ENCODE measurements at places on chromosomes 3 and 15. TPM values are rescaled to one million over a fixed set of nuclear protein-coding genes. Genes with fewer than 3 reads are reported as not detected.

ZBBX gene
- polyA plus RNA-seq, result not detected

SH2D7 gene
- polyA plus RNA-seq, result not detected

MED12L gene
- 0.05 TPM for polyA plus RNA-seq

HTR3E gene
- polyA plus RNA-seq, result not detected

CDC25A gene
- polyA plus RNA-seq, result 4.2 TPM

IRAK2 gene
- 6.9 TPM for polyA plus RNA-seq

DLEC1 gene
- polyA plus RNA-seq, result 0.03 TPM

CCK gene
- 0.43 TPM for polyA plus RNA-seq

ZNF662 gene
- polyA plus RNA-seq, result 0.29 TPM

STAB1 gene
- polyA plus RNA-seq, result not detected

GRCh38 chr3:60125686-60126085 is 1075.9 kb upstream of the CFAP20DC start:
- no peak for DNase-seq

DNA sequence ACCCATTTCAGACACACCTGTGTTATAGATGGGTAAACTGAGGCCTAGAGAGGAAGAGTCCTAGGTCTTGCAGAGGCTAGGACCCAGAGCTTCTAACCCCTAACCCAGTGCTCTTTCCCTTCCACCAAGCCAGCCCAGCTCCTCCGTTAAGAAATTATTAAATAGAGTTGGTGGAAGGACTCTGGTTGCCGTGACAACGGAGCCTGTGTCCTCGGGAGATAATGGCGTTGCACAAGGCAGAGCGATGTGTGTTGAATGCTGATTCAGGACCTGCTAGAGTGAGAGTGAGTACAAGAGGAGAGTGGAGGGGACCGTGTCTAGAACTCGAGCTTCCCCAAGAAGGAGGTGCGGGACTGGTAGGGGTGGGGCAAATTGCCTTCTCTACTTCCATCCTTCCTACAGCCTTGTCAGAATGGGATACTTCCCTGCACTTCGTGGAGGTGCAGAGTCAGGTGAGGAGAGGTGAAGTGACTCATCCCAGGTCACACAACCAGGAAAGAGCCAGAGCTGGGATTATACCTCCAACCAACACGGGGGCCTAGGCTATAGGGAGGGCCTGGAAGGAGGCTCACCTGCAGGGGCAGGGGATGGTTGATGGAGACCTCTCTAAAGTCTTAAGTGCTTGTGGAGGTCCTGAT is 8.6 kb downstream of the SLC6A1 start:
- DNase-seq, result no peak

DNA sequence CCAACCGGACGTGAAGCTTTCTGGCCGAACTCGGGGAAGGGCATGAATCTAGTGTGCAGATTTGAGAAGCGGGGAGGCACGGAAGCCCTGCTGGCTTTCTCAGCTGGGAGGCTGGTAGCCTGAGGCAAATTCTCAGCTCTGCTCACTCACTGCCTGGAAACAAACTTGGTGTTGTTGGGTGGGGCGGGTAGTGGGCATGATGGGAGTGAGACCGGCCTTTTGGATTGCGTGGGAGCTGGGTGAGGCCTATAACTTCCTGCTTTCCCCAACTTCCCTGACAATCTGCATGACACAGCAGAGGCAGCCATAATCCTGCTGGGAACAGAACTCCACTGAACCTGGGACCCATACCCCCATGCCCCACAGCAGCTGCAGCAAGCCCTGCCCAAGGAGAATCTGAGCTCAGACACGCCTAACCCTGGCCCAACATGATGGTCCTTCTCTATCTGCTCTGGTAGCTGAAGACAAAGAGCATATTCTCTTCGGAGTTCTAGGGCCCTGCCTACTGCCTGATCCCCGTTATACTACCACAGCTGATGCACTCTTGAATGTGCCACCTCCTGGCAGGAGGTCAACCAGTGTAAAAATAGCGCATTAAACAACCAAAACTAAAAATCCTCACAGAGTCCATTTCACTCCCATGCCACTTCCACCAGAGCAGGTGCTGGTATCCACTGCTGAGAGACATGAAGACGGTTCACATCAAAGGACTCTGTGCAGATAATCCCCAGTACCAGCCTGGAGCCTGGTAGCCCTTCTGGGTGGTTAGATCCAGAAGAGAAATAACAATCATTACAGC is 44.7 kb downstream of the CEP70 start:
- DNase-seq, result no peak

DNA sequence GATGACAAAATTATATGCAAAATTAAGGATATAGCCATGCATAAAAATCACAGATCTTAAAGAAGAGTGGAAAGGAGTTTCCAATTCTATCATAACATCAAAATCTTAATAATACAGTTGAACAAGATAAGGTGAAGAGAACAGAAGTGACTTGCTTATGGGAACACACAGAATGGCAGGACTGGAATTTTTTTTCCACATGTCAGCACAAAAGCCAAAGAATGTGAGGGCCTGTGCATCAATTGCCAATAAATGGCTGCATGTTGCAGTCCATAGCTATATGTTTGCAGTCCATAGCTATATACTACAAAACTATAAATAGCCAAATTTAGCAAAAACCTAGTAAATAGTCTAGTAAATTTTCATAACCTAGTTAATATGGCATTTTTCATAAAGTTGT is 10.4 kb upstream of the MB21D2 start:
- no peak for DNase-seq

GRCh38 chr3:148879256-148879655 is 14.2 kb downstream of the CPA3 start:
- no peak for DNase-seq

DNA sequence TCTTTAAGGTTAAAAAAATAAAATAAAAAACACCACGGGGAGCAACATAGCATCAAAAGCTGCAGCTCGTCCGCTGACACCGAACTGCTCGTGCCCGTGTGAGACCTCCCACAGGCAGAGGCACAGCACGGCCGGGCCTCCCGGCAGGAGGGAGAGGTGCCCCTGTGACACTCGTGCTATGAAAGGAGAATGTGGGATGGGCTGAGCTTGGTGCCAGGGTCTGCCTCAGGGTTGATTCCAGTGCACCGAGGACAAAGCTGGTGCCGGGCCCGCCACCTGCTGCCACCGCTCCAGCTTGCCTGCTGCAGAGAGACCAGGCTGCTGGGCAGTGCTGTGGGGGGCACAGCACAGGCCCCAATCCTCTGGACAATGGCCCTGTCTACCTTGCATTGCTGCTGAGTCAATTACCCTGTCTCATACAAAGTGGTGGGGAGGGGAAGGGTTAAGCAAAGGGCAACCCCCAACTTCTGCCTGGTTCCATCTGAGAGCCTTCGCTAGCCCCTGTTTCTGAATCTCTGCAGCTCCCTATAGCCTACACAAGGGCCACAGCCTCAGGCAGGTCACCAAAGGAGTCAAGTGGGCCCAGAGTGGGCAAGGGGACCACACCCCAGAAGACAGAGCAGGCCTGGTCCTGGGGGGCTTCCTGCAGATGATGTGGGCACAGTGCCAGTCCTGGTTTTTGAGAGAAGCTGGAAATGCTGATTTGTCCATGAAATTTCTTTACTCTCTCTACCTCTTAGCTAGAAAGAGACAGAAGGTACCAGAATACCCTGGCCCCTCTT is 74.0 kb upstream of the SNRPA1 start:
- DNase-seq, result no peak

GRCh38 chr3:157523814-157524213 is 20.6 kb upstream of the VEPH1 start:
- no peak for DNase-seq

- DNase-seq, result peak; percentile 49
Observed at GRCh38 chr3:140922634-140923033, 19.0 kb upstream of the SLC25A36 start.

DNA sequence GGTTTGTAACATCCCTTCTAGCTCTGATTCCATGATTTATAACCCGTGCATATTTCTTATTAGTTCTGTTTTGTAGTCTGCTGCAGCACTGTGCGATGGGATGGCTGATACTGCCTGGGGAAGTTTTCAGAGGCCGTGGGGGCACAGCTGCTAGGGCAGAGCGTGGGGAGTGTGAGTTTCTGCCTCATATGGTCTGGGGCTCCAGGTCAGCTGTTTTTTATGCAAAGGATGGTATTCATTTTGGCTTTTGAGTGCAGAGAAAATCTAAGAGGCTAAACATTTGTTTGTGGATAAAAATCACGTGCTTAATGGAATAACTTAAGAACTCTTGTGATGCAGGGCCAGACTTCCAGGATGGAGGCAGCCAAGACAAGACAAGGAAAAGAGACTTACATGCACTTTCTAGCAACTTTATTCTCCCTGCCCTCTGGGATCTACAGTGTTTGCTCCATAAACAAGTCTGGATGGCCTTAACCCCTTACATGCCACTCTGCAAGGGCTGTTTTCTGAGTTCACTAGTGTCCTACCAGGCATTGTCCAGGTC is 45.5 kb upstream of the CFAP161 start:
- DNase-seq, result no peak

DNA sequence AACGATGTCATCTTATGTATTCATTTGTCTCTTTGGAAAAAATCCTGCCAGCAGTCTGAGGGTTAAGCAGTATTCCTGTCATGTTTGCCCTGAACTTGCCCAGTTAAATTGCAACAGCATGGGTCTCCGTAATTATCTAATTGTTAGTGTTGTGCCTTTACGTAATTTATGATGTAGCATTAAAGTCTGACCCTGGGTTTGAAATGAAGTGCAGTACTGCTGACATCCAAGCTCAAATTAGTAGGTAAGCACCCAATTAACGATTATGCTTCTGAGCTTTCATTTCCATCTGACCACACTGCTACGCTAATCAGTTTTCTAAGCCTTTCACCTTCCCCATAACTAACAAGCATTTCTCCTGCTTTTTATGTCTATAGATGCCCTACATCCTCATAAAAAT is 241.8 kb downstream of the ARRDC4 start:
- DNase-seq, result no peak

DNA sequence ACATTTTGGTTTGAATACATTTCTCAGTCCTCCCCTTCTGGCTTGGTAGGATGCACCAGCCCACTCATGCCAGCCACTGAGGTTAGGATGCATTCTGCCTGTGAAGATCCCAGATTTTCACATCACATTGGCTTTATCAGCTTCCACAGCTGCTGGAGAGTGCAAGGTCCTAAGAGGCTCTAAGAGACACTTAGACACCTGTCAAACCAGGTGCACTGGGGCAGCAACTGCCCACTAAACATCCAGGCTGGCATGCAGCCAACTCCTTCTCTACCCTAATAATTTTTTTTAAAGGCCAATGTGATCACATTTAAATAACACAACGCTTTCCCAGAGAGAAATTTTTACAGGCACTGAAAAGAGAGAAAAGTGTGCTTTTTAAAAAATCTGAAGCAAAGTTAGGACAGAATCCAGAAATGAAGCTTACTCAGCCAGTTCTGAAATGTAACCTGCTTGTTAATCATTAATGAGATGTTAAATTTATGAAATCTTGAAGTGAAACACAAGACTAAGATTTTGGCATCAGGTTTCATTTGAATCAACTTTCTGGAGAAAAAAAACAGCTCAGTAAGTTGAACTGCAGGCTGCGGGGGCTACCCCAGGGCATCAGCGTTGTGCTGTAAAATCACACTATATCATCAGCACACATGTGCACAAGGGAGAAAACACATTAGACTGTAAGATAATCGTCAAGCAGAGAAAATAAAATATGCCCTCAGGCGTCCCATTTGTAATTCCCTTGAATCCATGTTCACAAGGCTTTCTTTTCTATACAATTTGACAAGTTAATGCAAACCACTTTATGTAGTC is 312.9 kb downstream of the ZBBX start:
- no peak for DNase-seq

DNA sequence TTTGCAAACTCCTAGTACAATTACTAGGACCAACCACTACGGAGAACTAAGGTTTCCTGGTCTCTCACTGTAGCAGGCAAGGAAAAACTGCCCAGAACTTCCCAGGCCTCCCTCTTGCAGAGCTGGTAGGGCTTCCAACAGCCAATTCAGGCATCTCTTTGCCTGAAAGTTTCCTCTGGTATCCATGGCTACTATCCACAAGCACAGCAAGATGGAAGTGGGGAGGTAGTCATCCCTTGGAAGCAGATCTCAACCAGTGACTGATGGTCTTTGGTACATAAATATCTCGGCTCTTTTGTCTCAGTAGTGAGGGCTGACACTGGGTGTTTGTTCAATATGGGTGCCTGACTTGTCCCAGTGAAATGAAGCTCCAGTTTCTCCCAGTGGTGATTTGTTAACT is 201.3 kb upstream of the MRPL3 start:
- DNase-seq, result no peak

- peak; percentile 10 for DNase-seq
Observed at GRCh38 chr3:66196633-66197032, 24.2 kb upstream of the SLC25A26 start.

GRCh38 chr3:110789315-110789714 is 282.3 kb upstream of the NECTIN3 start:
- DNase-seq, result peak; percentile 84

- DNase-seq, result no peak
Observed at GRCh38 chr3:111862415-111862814, 3.4 kb downstream of the PHLDB2 start.

- DNase-seq, result no peak
Observed at GRCh38 chr3:149090461-149090860, 4.1 kb upstream of the HLTF start.

DNA sequence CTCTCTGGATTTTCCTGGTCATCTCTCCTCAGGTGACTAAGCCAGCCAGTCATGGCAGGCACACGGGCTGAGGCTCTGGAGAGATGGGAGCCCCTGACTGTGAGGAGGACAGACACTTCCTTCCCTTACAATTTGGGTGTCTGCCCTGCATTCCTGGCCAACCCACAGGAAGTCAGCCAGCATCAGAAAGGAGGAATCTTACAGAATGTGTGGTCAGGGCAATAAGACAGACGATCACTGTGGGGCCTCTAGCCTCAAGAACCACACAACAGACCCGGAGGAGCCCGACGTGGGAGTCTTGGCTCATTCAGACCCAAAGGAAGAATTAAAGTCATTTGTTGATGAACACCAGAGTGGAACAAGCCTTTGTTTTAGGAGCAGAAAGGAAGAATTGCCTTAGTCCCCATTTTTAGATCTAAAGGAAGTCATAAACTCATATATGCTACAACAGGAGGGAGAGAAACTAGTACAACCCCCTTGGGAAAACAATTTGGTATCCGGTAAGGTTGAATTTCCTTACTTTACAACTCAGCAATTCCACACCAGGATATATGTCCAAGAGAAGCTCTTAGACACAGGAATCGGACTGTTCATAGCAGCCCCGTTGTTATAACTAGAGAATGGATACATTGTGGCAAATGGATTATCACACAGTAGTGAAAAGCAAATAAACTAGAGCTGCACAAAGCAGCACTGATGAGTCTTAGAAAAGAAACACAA is 62.2 kb downstream of the ABTB1 start:
- peak; percentile 98 for DNase-seq

DNA sequence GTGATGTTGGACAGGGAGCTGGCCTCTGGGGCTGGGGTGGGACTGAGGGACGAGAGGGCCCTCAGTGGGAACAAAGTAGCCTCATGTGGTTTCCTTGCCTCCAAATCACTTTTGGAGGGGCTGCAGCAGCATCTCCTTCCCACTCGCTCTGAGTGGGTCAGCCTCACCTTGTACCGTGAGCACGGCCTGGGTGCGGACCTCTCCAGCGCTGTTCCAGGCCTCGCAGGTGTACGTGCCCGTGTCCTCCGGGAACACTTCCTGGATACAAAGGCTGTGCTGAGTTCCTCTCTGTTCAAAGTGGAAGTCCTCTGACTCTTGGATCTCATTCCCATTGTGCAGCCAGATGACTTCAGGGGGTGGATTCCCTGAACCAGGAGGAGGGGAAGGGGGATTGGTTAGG is 123.7 kb upstream of the HACD2 start:
- no peak for DNase-seq

- DNase-seq, result no peak
Observed at GRCh38 chr3:134338516-134339261, 35.6 kb downstream of the AMOTL2 start.

Measured in IMR-90 (cell line).